ENCODE measurements at places on chromosomes 2 and 18. TPM values are rescaled to one million over a fixed set of nuclear protein-coding genes. Genes with fewer than 3 reads are reported as not detected.

Gene RAB17
- total RNA-seq = 4.5 TPM

Gene TNS1
- 828 TPM for total RNA-seq

Gene UPP2
- total RNA-seq = not detected

Gene UCN
- 1.5 TPM for total RNA-seq

Gene STPG4
- not detected for total RNA-seq

Gene DSC2
- 24.5 TPM for total RNA-seq

Gene PSMA8
- not detected for total RNA-seq

Gene MARCHF7
- 75.1 TPM for total RNA-seq

Gene SCN2A
- 0.08 TPM for total RNA-seq

DNA sequence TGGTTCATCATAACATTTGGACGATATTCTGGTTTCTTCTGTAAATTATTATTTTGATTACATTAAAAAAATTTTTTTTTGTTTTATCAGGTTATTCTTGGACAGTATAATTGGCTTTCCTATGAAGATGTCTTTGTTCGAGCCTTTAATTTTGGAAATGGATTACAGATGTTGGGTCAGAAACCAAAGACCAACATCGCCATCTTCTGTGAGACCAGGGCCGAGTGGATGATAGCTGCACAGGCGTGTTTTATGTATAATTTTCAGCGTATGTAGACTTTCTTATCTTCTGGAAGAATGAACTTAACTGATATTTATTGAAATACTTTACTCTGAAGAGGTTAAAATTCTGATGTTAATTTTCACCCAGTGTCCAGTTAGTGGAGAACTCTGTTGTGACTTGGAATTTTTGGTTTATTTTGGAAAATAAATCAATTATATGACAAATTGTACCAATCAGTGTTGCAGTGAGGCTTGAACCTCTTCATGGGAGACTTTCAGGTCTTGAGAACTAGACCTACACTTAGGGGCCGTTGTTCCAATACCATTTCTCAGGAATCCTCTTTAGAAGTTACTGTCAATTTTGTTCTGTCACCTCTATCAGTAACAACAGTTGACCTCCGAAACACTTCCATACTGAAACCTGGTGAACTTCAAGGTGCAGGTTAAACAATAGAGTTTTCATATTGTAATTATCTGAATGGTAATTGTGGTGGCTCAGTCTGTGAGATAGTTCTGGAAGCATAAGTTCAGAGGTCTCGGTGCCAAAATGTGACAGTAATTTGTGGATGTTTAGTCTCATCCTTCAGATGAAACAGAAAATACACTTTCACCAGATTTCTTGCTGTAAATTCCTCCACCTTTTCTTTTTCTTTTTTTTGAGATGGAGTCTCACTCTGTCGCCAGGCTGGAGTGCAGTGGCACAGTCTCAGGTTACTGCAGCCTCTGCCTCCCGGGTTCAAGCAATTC is 55.7 kb downstream of the ACSL3 start:
- no peaks in the 10 kb centered on the region for H3K27me3 ChIP-seq
- H3K27ac ChIP-seq = no peak overlapping the region
- H3K36me3 ChIP-seq = peaks cover 33% of the 10 kb centered on the region
- H3K4me1 ChIP-seq = peaks cover 54% of the 10 kb centered on the region
- no peak for DNase-seq

- no peak overlapping the region for H3K27ac ChIP-seq
- peaks cover 10% of the 10 kb centered on the region for H3K36me3 ChIP-seq
- no peaks in the 10 kb centered on the region for H3K27me3 ChIP-seq
These were observed 23.5 kb downstream of the IRS1 start for GRCh38 chr2:226776104-226776503.

DNA sequence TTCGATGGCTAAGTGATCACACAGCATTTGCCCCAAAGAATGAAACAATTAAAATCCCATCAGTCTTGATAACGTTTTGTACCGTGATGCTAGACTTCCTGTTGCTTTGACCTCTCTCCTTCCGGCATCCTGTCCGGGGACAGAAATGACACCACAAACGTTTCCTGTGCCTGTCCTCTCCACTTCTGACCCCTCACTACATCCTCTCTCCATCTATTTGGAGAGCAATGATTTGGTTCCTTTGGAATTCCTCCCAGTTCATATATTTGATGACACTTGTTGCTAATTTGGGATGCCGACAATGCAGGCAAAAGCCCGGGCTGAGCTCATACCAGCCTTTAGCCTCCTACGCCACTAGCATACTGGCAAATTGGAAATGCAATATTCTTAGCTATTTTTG is 151.2 kb upstream of the CCDC68 start:
- H3K36me3 ChIP-seq = no peaks in the 10 kb centered on the region
- DNase-seq = peak; percentile 26
- H3K27me3 ChIP-seq = no peaks in the 10 kb centered on the region
- H3K4me1 ChIP-seq = peaks cover 32% of the 10 kb centered on the region
- H3K4me3 ChIP-seq = no peak overlapping the region

GRCh38 chr2:115162494-115163293 is 720.3 kb downstream of the DPP10 start:
- H3K27me3 ChIP-seq = peaks cover 64% of the 10 kb centered on the region
- no peaks in the 10 kb centered on the region for H3K36me3 ChIP-seq
- H3K4me1 ChIP-seq = peaks cover 9% of the 10 kb centered on the region
- H3K4me3 ChIP-seq = peak overlapping the region; percentile 56
- no peak for DNase-seq

DNA sequence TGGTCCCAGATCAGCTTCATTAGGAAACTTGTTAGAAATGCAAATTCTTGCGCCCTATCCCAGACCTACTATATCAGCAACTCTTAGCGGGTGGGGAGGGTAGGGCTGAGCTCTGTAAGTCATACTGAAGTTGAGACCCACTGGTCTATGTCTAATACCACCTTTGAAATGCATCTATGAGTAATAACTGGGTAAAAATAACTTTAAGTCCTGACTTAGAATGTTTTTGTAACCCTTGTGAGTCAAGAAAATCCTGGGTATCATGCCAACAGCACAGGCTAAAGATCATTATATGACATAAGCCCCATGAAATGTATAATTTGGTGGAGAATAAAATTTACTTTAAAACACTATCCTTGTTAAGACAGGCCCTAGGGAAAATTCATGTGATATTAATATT is 41.4 kb downstream of the PRKD3 start:
- H3K36me3 ChIP-seq = peaks cover 66% of the 10 kb centered on the region
- H3K4me1 ChIP-seq = no peaks in the 10 kb centered on the region
- H3K27me3 ChIP-seq = no peaks in the 10 kb centered on the region
- DNase-seq = no peak
- H3K27ac ChIP-seq = no peak overlapping the region

DNA sequence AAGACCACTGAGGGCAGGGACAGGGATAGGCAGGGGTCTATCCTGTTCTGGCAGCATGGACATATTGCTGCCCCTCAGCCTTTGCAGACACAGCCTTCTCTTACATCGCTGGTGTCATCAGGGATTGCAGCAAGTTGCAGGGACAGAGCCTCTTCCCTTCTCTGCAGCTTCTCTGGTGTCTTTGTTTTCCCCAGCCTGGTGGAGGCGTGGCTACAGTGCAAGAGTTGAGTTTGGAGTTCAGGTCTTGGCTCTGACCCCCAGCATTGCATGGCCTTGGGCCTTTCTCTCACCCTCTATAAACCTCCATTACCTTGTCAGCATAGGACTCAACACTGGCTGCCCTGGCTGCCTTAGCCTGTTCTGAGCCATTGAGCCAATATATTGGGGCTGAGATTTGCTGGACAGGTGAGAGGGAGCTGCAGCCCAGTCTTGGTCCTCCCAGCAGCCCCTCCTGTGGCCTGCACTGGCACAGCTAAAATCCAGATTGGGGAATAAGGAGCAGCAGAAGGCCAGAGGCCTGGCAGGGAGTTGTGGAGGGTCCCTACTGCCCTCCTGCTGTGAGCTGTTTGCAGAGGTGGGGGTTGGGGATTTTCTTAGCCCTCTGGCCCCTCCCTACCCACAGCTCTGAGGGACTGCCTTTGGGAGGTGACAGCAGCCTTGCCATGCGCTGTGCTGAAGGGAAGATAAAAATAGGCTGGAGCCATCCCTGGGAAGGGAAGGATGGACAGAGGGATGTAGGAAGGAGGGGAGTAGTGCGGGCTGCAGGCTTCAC is 22.8 kb downstream of the EHD3 start:
- no peak for DNase-seq
- H3K27ac ChIP-seq = no peak overlapping the region

DNA sequence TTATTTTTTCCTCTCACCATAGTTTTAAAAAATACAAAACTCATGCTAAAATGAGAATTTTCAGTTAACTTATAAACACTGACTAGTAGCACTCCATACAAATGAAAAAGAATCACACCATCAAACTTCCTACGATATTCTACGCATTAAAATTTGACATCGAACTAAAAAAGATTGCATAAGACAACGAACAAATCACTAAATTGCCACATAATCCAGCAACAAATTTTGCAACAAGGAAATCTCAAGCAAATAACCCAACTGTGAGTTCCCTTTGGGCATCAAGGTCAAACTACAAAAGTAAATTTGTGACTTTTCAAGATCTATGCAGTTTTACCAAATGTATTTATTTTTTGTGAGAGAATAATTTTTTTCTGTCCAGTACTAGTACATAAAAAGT is 1.5 kb downstream of the MAP3K2 start:
- DNase-seq = no peak
- H3K4me1 ChIP-seq = peaks cover 70% of the 10 kb centered on the region
- peak overlapping the region; percentile 100 for H3K27ac ChIP-seq
- no peaks in the 10 kb centered on the region for H3K36me3 ChIP-seq
- peak overlapping the region; percentile 98 for H3K4me3 ChIP-seq
- no peaks in the 10 kb centered on the region for H3K27me3 ChIP-seq

DNA sequence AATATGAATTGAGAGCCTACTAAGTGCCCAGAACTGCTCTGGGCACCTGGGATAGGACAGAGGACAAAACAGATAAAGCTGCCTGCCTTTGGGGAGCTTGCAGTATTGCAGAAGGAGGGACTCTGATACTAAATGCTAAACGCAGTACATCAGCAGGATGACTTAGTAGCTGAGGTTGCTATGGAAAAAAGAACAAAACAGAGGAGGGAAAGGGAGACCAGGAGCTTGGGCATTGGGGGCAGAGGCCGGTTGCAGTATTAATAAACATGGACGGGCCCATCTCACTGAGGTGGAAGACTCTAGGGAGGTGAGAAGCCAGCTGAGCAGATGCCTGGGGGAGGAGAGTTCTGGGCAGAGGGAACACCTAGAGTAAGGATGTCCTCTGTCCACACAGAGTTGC is 66.1 kb upstream of the SP3 start:
- H3K4me1 ChIP-seq = peaks cover 20% of the 10 kb centered on the region
- no peak for DNase-seq
- H3K4me3 ChIP-seq = no peak overlapping the region
- H3K27me3 ChIP-seq = no peaks in the 10 kb centered on the region
- H3K27ac ChIP-seq = no peak overlapping the region

DNA sequence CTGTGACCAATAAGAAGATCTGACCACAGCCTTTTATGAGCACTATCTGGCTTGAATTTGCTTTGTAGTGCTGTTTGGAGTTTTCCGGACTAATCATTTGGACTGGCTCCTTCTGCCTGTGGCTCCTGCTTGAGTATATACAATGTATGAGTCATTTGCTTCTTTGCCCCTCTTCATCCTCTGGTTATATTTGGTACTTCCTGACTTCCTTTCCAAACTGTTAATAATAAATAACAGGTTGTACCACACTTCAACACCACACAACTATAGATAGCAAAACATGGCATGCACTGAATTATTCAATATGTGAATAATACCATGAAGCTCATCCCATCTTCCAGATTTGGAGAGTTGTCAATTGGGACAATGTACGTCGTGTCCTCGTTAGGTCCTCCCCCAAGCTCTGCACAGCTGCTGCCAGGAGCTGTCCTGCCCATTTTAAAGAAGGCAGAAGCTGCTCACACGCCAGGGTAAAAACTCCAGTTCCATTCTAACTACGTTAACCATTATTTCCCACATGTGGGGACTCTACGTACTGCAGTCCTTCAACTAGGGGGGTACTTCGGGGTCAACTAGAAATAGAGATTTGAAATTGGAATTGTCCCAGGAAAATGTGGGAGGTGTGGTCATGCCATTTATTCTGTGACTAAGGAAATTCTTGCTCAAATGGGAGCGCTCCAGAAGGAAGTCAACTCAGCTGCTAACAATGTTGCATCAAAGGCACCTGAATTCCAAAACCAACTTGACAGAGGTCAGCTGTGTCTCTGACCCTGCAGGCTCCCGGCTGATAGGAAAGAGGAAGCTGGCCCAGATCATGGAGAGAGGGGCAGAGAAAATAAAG is 38.1 kb downstream of the ST8SIA5 start:
- H3K27ac ChIP-seq = peak overlapping the region; percentile 62
- H3K4me3 ChIP-seq = peak overlapping the region; percentile 6
- no peaks in the 10 kb centered on the region for H3K36me3 ChIP-seq
- H3K27me3 ChIP-seq = no peaks in the 10 kb centered on the region
- peaks cover 22% of the 10 kb centered on the region for H3K4me1 ChIP-seq
- no peak for DNase-seq
